ENCODE measurements at places on chromosomes 12 and 14.

DNA sequence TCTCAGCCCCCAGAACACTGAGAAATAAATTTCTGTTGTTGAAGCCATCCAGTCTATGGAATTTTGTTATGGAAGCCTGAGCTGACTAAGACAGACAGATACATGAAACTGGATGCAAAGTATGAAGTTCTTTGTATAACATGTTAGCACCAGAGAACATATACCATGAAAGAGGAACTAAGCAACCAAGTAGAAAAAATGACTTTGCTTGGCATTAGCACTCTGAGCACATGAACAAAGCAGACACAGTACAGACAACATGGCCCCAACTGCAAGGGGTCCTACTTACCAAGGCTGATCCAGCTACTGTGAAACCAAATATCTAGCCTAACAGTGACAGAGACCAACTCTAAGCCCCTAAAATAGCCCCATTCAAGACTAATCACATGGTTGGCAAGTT is 13.8 kb downstream of the EXOC5 start:
- no peak for DNase-seq

DNA sequence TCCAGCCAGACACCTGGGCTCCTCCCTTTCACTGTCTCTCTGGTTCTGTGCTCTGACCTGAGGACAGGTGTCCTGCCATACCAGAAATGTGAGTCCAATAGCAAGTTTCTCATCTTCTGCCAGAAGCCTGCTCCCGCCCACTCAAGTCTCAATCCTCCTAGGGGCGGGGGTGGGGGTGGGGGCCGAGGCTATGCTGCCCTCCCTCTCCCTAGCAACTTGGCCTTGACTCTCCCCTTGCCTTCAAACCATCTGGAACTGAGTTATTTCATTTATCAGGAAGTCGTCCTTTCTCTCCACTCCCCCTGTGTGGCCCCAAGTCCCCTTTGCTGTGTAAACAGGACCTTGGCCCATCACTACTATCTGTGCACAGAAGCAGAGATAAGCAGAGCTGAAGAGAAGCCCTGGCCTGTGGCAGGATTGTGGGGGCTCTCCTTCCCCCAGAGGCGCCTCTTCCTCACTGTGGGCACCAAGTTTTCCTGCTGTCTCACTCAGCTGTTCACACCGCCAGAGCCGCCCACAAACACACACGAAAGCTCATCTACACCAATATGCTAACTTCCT is 117.1 kb downstream of the DPF3 start:
- no peak for DNase-seq

DNA sequence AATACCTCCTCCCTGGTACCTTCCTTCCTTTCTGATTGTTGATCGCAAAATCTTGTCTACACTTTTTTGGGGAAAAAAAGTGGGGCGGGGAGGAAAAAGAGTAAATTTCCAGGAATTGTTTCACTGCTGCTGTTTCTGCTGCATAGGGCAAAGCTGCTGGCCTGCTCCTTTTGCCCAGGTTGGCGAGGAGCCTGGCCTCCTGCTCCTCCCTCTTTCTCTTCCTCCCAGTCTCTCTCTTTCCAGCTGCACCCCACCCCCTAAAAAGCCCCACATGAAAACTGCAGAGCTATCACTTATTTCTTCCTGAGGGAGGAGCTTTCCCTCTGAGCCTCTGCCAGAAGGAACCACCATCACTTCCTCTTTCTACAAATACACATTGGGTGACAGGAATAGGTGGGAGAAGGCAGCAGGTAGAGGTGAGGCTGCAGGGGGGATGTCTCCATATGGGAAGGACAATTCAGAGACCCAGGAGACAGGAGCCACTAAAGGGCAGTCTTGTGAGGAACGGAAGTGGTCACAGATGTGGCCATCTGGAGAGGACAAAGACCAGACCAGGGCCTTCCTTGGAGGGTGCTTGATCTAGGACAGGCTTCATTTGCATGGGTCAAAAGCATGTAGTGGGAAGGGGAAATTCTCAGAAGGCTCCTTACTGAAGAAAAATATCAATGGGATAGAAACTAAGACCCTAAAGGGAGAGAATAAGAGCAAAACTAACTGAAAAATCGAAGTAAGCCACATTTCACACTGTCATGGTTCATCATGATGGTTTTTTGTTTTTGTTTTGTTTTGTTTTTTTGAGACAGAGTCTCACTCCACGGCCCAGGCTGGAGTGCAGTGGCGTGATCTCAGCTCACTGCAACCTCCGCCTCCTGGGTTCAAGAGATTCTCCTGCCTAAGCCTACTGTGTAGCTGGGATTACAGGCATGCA is 14.8 kb downstream of the ZBTB39 start:
- DNase-seq = no peak

- DNase-seq = no peak
Measured at GRCh38 chr12:115090783-115091182, 406.8 kb upstream of the TBX3 start.

DNA sequence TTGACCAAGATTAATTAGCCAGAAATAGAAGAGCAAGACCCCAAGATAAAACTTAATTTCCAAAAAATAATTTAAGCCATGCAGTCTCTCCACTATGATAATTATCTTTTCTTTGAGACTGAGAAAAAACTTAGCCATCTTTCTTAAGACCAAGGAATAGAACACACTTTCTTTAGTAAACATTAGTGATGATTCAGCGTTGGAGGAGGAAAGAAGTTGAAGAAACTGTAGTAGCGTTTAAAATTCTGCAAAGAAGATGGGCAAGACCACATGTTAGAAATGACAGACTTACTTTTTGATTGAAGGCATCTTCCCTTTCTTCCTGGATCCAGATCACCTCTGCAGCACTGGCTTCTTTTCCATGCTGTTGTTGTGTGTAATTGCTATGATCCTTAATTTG is 124.8 kb upstream of the RASSF8 start:
- no peak for DNase-seq

- DNase-seq = no peak
Measured at GRCh38 chr12:123621101-123621500, 12.4 kb downstream of the EIF2B1 start.

- no peak for DNase-seq
Measured at GRCh38 chr14:57136669-57137328, 131.9 kb downstream of the EXOC5 start.

DNA sequence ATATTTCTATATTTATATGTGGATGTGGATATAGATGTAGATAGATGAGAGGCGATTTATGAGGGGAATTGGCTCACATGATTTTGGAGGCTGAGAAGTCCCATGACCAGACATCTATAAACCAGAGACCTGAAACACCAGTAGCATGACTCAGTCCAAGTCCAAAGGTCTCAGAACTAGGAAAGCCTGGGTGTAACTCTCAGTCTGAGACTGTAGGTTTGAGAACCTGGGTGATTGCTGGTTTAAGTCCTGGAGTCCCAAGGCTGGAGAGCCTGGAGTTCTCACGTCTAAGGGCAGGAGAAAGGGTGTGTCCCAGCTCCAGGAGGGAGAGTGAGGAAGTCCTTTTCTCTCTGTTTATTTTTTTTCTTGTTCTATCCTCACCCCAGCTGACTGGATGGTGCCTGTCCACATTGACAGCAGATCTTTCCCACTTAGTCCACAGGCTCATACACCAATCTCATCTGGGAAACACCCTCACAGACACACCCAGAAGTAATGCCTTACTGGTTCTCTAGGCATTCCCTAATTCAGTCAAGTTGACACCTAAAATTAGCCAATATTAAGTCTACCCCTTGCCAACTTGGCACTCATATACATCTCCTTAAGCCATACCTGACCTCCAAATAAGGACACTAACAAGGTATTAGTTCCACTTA is 45.4 kb downstream of the EMP1 start:
- DNase-seq = no peak

All from H7 (cell line).